ENCODE measurements at places on chromosomes 4 and X.

DNA sequence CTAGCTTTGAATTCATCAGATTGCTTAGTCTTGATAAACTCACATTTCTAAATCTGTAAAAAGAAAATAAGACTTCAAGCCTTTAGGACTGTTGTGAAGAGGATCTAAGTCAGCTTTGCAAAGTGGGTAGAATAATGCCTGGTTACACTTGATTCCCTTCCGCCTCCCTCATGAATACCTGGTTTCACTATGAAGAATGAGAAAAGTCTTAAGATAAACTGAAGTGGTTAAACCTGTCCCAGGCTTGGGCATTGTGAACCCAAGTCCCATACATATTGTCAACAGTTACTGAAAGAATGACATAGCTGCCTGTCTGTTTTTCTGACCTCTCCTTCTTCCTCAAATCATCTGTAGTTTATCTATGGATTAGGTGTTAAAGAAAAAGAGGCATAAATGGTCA lies 16.7 kb upstream of the GBA3 start:
- no peak for DNase-seq

- peak; percentile 31 for DNase-seq
Observed at GRCh38 chr4:57363346-57363745, 253.2 kb upstream of the IGFBP7 start.

GRCh38 chrX:33207056-33207455 lies 4.3 kb downstream of the DMD start:
- DNase-seq: no peak

GRCh38 chr4:48698029-48698971 lies 81.8 kb downstream of the FRYL start:
- peak; percentile 93 for DNase-seq

GRCh38 chrX:25005382-25006185 lies 10.2 kb downstream of the ARX start:
- DNase-seq: no peak

GRCh38 chr4:16231570-16232245 lies 5.4 kb upstream of the TAPT1 start:
- no peak for DNase-seq

DNA sequence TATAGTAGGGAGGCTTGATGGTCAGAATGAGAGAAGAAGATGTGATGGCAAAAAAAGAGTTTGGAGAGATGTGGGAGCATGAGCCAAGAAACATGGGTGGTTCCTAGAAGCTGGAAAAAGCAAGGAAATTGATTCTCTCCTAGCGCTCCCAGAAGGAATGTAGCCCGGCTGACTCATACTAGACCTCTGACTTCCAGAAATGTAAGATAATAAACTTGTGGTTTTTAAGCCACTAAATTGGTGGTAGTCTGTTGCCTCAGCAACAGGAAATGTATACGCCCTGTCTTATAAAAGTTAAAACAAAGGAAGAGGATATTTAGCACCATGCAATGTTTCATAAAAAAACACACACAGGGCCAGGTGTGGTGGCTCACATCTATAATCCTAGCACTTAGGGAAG lies 182.7 kb upstream of the PCDH7 start:
- peak; percentile 79 for DNase-seq

GRCh38 chrX:28379103-28379502 lies 208.1 kb upstream of the IL1RAPL1 start:
- DNase-seq: no peak

GRCh38 chrX:36642052-36642451 lies 366.1 kb upstream of the FAM47C start:
- DNase-seq: no peak

- DNase-seq: peak; percentile 24
Observed at GRCh38 chr4:37678624-37679023, 7.6 kb downstream of the RELL1 start.

GRCh38 chr4:91258326-91258725 lies 1045.4 kb upstream of the GRID2 start:
- DNase-seq: no peak

- DNase-seq: no peak
Observed at GRCh38 chr4:147862043-147862692, 130.3 kb downstream of the ARHGAP10 start.

GRCh38 chrX:124348885-124349453 lies 2.6 kb downstream of the SH2D1A start:
- no peak for DNase-seq

- DNase-seq: no peak
Observed at GRCh38 chr4:124964251-124964650, 251.7 kb upstream of the ANKRD50 start.

- DNase-seq: no peak
Observed at GRCh38 chr4:108620933-108621905, 843 bp downstream of the RPL34 start.

DNA sequence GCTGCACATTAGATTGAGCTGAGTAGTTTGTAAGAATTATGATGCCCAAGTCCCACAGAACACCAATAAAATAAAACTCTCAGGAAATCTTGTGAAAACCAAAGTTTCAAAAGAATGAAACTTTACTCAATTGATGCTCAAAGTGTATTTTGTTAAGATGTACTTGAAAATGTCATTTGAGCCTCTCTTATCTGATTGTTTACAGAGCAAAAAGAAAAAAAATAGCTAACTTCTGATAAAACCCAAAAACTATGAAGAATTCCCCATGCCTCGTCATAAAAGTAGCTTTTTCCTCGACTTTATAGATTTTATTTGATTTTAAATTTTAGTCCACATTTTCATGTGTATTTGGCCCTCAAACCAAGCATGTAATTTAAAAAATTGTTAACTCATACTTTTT lies 521.5 kb upstream of the FTHL17 start:
- no peak for DNase-seq

DNA sequence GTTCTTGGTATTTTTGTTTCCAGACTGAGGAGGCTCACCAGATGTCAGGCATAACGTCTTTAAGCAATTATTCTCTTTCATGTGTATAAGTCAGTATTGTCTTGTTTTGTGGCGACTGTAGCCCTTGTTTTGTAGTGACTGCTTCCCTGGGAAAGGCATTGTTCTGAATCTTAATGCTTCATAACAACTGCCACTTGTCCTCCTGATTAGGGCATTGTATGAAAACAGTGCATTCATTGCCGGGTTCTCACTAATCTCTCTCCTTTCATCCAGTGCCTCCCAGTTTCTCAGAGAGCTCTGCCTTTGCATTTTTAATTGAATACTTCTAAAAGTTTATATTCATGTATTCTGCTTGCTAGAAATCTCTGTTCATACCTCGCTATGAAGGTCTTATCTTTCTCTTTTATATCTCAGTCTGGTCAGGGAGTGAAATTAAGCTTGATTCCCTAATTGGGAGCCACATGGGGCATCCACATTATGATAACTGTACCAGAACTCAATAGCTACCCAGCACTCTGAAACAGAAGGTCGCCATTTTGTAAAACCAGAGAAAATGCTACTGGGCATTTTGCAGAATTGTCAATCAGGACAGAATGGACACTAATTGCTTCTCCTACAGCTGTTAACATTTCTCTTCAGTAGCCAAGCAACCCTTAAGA lies 149.8 kb downstream of the GBA3 start:
- no peak for DNase-seq

DNA sequence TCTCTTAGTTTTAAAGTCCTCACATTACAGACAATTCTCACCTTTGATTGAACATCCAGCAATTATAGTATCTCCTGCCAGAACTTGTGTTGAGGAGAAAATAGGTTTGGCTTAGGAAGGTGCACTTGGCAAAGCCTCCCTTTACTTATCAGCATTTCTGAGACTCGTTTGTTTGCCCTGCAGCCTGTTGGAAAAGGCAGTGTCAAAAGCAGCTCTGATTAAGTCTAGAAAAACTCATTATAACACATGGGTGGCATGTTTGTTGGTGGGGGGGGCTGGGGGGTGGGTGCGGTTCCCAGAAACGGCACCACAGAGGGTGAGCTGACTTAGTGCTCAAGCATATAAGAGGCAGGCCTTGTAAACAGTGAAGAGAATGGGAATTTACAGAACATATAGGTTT lies 21.7 kb upstream of the PUDP start:
- no peak for DNase-seq

- DNase-seq: no peak
Observed at GRCh38 chrX:97109730-97110129, 226.0 kb downstream of the RPA4 start.

GRCh38 chr4:139567159-139567870 lies 11.3 kb upstream of the SETD7 start:
- no peak for DNase-seq

DNA sequence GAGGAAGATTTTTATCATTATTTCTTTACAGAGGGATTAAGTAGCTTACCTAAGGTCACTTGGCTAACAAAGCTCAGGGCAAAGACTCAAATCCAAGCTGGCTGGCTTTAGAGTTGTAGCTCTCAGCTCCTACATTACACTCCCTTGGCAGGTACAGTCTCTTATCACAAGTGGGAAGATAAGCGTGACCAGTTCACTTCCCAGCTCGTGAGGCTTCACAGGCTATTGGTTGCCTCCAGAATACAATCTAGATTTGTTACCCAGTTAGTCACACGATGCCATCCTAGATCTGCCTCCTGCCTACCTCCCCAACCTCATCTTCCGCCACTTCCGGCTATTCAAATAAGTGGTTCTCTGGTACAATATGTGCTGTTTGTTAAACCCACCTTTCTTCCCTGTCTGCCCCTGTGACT lies 3.7 kb downstream of the MMRN1 start:
- DNase-seq: no peak

DNA sequence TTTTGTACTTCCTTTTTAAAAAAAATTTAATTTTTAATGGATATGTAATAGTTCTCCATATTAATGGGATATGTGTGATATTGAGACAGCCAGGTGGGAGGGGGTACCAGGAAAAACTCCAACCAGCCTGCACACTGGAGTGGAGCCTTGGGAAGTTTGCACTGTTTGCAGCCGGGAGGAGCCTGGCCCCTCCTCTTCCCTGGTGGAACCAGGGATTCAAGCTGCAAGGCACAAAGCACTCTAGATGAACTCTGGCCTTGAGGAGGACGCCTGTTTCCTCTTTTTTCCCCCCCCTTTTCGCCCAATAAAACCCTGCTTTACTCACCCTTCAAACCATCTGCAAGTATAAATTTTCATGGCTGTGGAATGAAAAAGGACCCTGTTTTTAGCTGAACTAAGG lies 48.2 kb upstream of the GC start:
- DNase-seq: no peak

GRCh38 chrX:40209951-40210617 lies 112.3 kb upstream of the BCOR start:
- DNase-seq: no peak

GRCh38 chr4:86036736-86037135 lies 323.1 kb downstream of the MAPK10 start:
- DNase-seq: peak; percentile 41

- no peak for DNase-seq
Observed at GRCh38 chr4:174697896-174698295, 131.2 kb downstream of the GLRA3 start.

DNA sequence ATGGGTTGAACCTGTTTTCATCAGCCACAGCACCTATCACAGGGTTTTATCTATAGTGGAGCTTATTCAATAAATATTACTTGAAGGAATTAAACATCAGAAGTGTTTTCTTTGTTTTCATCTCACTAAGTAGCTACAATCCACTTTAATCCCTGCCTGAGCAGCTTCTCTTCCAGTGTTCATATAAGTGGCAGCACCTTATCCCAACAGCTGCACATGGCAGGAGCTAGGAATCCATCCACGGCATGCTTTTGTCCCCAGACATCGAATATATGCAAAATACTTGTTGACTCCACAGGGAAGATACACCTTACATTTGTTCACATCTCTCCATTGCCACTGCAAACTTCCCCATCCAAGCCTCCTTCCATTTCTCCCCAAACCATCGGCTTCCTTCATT lies 549.8 kb upstream of the FAM241A start:
- DNase-seq: no peak

GRCh38 chr4:99447513-99447912 lies 12.4 kb upstream of the ADH7 start:
- no peak for DNase-seq

DNA sequence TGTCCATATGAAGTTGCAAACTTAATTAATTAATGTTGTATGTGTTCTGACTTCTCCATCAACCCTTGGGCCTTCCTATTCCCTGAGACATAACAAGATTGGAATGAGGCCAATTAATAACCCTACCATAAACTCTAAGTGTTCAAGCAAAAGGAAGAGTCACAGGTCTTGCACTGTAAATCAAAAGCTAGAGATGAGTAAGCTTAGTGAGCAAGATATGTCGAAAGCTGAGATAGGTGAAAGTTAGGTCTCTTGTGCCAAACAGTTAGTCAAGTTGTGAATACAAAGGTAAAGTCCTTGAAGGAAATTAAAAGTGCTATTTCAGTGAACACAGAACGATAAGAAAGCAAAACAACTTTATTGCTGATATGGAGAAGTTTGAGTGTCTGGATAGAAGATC lies 58.2 kb upstream of the GPRIN3 start:
- DNase-seq: no peak

DNA sequence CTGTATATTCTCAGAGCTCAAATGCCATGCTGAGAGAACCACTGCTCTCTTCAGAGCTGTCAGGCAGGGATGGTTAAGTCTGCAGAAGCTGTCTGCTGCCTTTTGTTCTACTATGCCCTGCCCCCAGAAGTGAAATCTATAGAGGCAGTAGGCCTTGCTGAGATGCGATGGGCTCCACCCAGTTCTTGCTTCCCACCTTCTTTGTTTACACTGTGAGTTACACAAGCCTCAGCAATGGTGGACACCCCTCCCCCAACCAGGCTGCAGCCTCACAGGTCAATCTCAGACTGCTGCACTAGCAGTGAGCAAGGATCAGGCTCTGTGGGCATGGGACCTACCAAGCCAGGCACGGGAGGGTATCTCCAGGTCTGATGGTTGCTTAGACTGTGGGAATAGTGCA lies 271.6 kb downstream of the CENPC start:
- no peak for DNase-seq

- DNase-seq: peak; percentile 77
Observed at GRCh38 chr4:153115322-153116290, 88.6 kb upstream of the TRIM2 start.

DNA sequence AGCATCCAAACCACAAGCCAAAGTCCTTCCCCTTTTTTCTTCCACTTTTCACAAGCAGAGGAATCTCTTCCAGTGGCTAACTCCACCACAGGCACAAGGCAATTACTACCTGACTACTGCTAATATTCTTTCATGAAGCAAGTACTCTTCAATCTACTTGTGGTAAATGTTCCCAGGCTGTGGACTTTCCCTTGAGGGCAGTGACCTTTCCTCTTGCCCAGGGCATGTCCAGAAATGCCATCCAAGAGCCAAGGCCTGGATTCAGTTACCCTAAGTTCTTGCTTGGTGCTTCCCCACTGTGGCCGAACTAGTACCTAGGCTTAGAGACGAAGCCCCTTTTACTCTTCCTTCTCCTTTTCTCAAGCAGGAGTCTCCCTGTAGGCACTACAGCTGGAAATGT lies 400.7 kb downstream of the DCAF12L2 start:
- no peak for DNase-seq

DNA sequence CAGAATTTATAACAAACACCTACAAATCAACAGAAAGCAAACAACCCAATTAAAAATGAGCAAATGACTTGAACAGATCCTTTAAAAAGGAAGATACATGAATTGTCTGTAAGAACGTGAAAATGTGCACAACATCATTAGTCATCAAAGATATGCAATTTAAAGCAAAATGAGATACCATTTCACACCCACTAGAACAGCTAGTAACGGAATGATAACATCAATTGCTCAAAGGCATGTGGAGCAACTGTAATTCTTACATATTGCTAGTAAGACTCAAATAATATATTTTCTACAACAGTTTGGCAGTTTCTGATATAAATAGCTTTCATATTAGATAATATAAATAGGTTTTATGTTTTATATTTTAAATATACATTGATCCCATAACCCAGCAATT lies 82.5 kb downstream of the LCORL start:
- DNase-seq: no peak
